NCI-H1436 treated with DMSO at 0.1 percent for 48 hours (cell line): ENCODE measurements at places on chromosomes 5 and 9.

- DNase-seq: no peak
Observed at GRCh38 chr5:31471916-31472315, 60.0 kb downstream of the DROSHA start.

- no peak for DNase-seq
Observed at GRCh38 chr9:78830301-78830700, 533.4 kb downstream of the PSAT1 start.

- no peak for DNase-seq
Observed at GRCh38 chr5:94268226-94268625, 350.2 kb downstream of the KIAA0825 start.

- no peak for DNase-seq
Observed at GRCh38 chr5:110840347-110840960, 101.6 kb downstream of the SLC25A46 start.

DNA sequence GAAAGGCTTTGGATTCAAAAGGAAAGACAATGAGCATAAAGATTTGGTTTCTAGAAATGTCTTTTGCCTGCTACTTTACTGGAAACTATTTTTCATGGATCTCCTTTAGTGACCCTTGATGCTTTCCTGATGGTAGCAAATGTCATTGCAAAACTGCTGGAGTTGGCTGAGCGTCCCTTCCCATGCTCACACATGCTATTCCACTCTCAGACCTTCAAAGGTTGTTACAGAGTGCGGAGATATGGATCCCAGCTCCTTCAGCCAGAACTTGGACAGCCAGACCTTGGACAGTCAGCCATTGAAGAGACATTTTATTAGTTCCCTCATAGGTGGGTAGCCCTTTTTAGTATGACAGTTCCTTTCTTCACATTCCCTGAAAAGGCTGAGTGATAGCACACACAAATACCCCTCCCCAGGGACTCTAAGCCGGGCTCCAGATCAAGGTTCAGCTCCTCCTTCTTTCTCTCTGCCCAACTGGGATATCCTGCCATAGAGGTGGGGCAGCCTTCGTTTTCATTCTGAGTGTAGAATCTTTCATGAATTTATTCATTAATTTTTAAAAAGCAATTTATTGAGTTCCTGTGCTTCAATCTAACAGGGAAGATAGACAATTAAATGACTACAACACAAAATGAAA lies 153.3 kb upstream of the SLC44A1 start:
- no peak for DNase-seq

DNA sequence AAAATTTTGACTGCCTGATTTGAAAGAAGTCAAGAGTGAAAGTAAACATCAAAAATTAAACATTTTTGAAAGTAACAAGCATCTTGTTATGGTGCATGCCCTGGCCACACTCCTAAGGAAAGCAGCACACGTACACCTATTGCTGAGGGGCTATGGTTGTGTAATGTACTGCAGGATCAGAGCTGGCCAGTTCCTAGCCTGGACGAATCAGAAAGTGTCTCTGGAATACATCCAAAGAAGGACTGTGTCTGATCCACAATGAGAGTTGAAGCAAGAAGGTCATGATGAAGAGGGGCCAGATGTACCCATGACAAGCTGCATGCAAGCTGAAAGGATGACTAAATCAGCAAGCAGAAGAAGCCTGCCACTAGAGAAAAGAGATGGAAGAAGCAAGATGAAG lies 618.2 kb downstream of the TLE1 start:
- no peak for DNase-seq

- no peak for DNase-seq
Observed at GRCh38 chr9:122418016-122418415, 47.2 kb downstream of the PTGS1 start.

GRCh38 chr5:620152-620551 lies 8.0 kb downstream of the CEP72 start:
- no peak for DNase-seq

DNA sequence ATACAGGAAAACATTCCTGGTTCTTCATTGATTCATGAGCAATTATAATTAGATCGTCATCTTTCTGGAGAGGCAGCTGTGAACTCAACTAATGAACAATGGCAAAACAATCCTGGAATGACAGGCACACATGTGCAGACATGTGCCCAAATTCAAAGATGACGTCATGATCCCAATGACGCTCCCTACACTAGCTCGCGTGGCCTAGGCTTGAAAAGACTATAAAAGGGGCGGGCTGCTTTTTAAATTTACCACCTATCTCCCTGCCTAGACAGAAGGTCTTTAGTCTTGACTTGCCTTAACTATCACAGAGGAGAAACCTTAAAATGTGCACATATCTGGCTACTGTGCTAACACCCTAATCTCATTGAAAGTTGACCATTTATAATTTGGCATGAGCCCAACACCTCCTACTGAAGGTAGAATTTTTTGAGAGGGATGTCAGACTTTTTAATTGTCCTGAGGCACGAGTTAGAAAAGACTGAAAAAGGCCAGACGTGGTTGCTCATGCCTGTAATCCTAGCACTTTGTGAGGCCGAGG lies 88.2 kb downstream of the PRRT1B start:
- no peak for DNase-seq

DNA sequence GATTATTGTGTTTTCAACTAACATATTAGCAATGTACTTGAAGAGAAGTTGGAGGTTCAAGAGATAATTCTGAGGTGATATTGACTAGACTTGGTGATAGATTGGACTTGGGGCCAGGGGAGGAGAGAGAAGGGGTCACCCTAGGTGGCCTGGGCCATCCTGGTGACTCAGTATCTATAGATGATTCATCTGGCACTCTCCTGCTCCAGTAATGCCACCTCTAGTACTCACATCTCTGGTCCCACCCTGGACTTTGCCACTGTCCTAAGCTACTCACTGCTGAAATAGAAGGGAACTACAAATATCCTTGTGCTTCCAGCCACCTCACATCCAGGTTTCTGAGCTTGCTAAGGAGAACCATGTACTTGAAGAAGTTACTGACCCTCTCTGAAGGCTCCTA lies 249.9 kb downstream of the ARRDC3 start:
- no peak for DNase-seq

DNA sequence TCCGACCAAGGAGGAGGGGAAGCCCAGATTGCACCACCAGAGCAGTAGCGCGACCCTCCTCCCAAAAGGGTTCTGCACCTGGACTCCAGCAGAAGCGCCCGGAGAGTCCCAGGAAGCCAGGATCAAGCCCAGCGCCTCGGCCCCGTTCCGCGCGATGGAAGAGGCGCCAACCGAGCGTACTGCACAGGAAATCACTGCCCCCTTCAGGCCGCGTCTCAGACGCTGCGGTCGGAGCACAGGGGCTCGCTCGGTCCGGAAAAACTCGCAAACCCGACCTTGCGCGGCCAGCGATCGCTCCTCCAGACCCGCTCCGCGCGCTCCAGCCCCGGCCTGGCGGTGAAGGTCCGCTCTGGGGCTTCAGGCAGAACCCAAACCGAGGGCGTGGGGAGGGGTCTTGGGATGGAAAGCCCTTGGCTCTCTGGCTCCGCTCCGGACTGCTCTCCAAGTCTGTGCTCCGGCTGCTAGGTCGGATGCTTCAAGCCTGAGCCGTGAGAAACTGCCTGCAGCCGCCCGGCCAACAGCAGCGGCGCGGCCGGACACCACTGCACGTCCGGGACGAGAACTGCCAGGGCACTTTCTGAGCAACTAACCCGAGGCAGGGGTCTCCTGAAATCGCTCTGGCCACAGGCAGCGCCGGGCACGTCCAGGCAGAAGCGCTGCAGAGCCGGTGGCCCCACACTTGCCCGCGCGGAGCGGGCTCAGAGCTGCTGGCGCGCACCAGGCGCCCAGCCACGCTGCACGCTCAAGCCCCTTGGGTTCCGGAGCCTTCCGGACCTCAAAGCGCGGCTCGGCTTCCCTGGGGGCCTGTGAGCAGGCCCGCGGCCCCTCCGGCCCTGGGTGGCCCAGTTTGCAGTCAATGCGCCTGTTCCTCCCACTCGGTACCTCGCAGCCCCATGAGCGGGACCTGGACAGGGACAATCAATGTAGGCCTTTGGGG lies 1.3 kb downstream of the GABBR2 start:
- no peak for DNase-seq

DNA sequence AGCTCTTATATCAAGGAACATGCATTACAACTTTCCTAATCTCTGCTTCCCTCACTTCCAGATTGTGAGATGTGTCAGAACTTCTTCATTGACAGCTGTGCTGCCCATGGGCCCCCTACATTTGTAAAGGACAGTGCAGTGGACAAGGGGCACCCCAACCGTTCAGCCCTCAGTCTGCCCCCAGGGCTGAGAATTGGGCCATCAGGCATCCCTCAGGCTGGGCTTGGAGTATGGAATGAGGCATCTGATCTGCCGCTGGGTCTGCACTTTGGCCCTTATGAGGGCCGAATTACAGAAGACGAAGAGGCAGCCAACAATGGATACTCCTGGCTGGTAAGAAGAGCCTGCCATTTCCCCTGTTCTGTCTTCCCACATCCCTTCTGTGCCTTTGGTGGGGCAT lies 15.1 kb downstream of the PRDM9 start:
- DNase-seq: no peak

DNA sequence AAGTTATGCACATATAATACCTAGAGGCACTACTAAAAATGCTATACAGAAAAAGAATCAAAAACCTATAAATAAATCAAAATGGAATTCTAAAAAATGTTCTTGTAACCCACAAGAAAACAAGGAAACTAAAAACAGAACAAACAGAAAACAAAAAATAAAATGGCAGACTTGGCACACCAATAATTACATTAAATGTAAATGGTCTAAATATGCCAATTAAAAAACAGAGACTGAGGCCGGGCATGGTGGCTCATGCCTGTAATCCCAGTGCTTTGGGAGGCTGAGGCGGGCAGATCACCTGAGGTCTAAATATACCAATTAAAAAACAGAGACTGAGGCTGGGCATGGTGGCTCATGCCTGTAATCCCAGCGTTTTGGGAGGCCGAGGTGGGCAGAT lies 142.2 kb downstream of the SLIT3 start:
- DNase-seq: no peak

- DNase-seq: no peak
Observed at GRCh38 chr5:178507151-178507932, 82.9 kb downstream of the COL23A1 start.

DNA sequence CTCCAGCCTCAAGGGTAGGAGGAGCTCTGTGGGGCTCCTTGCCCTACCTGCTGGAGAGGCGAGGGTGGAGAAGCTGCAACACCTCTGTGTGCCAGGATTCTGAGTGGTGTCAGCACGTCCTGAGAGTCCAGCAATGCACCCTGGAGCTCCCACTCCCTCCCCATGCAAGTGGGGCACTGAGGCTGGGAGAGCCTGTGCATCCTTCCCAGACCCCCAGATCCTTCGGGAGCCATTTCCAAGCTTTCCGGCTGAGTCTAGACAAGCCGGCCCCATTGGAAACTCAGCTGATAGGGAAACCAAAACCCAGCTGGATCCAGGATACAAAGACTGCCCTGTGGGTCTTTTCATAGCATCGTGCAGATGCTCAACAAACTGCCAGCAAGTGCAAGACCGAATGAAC lies 1.8 kb downstream of the FAM163B start:
- DNase-seq: no peak
